Fibroblast of the aortic adventitia (primary cell): ENCODE measurements at places on chromosomes 6 and 20. TPM values are rescaled to one million over a fixed set of nuclear protein-coding genes. Genes with fewer than 3 reads are reported as not detected.

Gene SLC17A1
- not detected in 2 replicates for total RNA-seq

Gene PGC
- not detected in 2 replicates for total RNA-seq

Gene TEAD3
- 4.6 and 11.6 TPM in 2 replicates for total RNA-seq

Gene EPPIN
- not detected in 2 replicates for total RNA-seq

Gene IER3
- total RNA-seq, result 23.8 and 26.7 TPM in 2 replicates

Gene FAXC
- total RNA-seq, result 0.08 and 0.54 TPM in 2 replicates

Gene POU5F1
- not detected in 2 replicates for total RNA-seq

Gene TMEM217
- total RNA-seq, result 0.09 TPM in 1 of 2 replicates, not detected in the other

Gene TMEM244
- 0.45 TPM in 1 of 2 replicates, not detected in the other for total RNA-seq

Gene LAMP5
- 0.18 TPM in 1 of 2 replicates, not detected in the other for total RNA-seq

Gene SLA2
- total RNA-seq, result not detected in 2 replicates

Gene BPIFB1
- not detected in 2 replicates for total RNA-seq

Gene FOXF2
- 0.25 and 8.1 TPM in 2 replicates for total RNA-seq

Gene COL21A1
- 29.0 and 29.5 TPM in 2 replicates for total RNA-seq

Gene ULBP2
- total RNA-seq, result 2.5 and 3.3 TPM in 2 replicates

Gene C20orf144
- total RNA-seq, result 0.16 and 0.18 TPM in 2 replicates

Gene BTN1A1
- not detected in 2 replicates for total RNA-seq

Gene TSHZ2
- 6.9 and 48.9 TPM in 2 replicates for total RNA-seq

Gene MED23
- total RNA-seq, result 13.2 and 34.7 TPM in 2 replicates
